ENCODE measurements at places on chromosomes 3 and 15.

DNA sequence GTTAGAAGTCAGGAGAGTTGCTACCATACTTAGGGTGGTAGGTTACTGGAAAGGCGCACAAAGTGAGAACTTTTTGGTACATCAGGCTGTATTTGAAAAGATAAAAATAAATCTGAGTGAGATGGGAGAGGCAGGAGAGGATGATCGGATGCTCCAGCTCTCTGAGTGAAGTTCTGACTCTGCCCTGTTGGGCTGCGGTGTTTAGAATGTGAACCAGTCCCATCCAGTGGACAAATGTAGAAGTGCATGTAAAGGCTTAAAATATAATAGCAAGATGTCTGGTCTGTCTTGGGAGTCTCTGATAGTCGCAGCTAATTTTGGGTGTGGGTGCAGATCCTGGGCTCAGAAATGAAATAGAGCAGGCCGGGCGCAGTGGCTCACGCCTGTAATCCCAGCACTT, 30.4 kb downstream of the ACKR2 start:
- DNase-seq, result no peak

- DNase-seq, result no peak
Observed at GRCh38 chr15:90882781-90883525, 1.4 kb upstream of the FES start.

DNA sequence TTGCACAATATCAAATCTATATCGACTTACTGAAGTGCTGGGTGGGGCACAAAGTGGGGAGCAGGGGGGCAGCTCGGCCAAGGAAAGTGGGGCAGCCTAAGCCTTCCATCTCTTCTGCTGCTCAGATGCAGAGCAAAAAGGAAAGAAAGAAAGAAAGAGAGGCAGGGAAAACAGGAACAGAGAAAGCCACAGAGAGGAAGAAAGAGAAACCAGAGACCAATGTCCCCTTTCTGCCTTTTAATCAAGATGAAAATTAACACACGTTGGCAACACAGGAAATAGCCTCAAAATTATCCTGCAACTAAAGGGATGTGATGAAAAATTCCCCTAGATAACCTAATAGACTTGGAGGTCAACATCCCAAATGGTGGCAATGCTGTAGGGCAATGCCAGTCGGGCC, 72.2 kb upstream of the RAD18 start:
- DNase-seq, result no peak

DNA sequence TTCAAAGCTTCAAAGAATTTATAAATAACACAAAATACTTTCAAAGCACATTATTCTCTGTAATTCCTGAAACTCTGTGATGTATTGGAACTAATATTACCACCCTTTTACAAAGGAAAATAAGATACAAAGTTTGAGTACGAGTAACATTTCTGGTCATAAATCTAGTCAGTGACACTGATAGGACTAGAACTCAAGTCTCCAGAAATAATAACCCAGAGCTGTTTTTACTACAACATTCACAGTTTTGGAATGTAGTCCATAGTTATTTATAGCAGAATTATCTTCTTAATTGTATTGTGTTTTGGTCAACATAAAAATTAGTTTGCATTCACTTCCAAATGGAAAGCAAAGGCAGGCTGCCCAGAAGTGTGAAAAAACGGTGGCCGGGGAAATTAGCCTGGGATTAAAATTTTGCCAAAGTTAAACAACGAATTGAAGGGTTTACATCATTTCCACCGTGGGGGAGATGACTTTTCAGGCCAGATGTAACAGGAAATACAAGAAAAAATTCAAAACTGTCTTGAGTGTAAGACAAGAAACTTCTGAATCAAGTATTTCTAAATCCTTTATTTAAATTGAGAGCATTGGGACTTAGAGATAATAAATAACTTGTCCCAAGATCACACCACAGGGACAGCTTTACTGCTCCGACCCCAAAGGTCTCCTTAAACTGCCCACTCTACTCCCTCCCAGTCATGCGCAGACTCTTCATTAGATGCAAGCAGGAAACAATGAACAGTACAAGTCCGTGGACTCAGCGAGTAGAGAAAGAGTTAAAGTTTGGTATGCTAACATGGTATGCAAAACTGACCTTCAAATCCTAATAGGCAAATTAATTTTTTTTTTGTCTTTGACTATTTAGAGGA, 74.3 kb upstream of the VGLL4 start:
- DNase-seq, result no peak

GRCh38 chr15:27480642-27481041, 509.7 kb downstream of the GABRG3 start:
- no peak for DNase-seq

DNA sequence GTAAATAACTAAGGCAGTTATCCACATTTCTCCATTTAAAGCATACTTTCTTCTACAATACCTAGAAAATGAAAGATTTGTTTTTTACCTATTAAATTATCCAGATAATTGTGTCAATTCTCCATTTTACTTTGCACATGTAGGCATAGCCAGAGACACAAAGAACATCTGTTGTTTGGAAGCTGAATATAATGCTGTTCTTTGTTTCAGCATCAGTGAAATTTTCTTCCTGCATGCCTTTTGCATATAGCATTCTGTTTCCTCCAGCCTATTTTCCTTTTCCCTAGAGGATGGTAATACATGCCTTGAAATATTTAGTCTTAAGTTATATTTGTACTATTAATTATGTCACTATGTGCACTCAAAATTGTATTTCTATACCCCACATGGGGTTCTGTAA, 233.7 kb downstream of the CNTN6 start:
- DNase-seq, result no peak

GRCh38 chr3:134594331-134594741, 56.5 kb downstream of the KY start:
- DNase-seq, result peak; percentile 67

- no peak for DNase-seq
Observed at GRCh38 chr3:178186666-178187065, 349.6 kb upstream of the KCNMB2 start.

DNA sequence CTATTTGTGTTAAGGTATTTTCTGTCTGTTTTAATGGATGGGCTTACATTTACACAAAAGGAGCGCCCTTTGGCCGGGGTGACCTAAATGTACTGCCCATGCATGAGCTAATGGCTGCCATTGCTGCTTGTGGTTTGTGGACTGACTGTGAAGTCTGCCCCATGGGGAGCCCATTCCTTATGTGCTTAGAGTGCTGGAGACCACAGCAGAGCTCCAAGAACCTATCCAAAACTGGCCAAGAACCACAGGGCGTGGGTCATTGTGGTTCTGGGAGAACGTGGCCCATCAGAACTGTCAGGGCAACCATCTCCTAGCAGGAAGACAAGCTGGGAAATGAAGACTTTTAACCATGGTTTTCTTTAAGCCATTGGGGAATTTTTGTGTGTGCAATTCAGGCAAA, 105.3 kb downstream of the CHDH start:
- no peak for DNase-seq

DNA sequence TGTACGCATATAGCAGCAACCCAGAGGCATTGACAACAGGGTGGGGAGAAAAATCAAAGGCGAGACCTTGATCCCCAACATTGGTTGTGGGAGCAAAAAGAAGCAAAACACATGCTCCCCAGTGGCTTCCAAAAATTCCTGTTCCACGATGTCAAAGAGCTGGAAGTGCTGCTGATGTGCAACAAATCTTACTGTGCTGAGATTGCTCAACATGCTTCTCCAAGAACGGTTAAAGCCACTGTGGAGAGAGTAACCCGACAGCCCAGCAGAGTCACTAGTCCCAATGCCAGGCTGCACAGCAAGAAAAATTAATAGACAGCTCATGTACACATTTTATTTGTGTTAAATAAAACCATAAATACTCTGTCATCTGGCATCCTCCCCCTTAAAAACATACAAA, 179.9 kb upstream of the PFN2 start:
- no peak for DNase-seq

DNA sequence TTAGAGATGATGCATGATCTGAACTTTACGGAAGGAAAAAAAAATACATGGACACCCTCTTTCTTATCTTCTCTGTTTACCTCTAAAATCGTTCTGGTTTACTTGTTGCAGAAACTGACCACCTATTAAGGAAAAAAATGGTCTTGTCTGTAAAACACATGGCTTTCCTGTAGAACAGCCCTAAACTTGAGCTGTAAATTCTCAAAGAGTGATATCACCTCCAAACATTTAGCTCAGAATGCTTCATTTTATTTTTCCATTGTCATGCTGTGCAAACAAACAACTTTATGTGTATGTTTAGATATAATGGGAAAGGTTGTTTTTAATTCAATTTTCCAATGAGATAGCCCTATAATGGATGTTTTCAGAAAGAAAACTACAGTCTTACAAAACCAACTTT, 237.4 kb upstream of the NR2F2 start:
- no peak for DNase-seq

DNA sequence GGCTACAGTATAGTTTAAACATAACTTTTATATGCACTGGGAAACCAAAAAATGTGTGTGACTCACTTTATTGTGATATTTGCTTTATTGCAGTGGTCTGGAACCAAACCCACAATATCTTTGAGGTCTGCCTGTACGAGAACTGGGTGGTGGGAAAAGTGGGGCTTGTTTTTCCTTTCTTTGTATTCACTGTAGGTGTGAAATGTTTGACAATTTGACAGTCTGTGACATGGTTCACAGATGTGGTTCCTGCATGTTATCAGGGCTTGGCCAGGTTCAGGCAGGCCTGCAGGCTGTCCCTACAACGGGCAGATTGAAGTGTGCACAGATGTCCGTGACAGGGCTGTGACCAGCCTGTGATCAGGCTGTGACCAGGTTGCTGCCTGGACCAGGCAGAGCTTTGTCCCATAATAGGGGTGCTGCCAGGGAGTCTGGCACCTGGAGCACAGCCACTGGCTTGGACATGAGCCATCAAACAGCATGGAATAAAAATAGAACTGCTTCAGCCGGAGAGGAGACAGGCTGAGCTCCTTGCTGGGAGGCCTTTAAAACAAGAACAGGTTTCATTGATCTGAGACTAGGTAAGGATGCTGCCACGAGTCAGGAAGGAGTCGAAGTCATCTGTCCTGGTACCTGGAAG, 61.0 kb downstream of the KLF13 start:
- no peak for DNase-seq

DNA sequence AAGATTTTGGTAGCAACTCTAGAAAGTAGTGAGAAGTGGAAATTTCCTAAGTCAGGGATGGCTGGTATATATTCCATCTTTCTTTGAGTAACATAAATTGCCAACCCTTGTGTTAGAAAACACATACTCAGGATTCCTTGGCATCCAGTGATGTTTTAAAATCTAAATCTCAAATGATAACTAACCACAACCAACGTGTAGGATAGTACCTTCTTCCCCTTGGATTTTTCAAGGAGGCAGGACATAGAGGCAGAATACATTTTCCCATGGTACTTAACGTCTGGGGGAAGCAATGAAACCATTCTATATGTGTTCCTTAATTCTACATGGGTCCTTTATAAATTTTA, 93.4 kb downstream of the WDR76 start:
- DNase-seq, result no peak

- no peak for DNase-seq
Observed at GRCh38 chr3:106794442-106794841, 582.8 kb upstream of the CCDC54 start.

GRCh38 chr3:43867436-43868072, 176.8 kb downstream of the ABHD5 start:
- no peak for DNase-seq

DNA sequence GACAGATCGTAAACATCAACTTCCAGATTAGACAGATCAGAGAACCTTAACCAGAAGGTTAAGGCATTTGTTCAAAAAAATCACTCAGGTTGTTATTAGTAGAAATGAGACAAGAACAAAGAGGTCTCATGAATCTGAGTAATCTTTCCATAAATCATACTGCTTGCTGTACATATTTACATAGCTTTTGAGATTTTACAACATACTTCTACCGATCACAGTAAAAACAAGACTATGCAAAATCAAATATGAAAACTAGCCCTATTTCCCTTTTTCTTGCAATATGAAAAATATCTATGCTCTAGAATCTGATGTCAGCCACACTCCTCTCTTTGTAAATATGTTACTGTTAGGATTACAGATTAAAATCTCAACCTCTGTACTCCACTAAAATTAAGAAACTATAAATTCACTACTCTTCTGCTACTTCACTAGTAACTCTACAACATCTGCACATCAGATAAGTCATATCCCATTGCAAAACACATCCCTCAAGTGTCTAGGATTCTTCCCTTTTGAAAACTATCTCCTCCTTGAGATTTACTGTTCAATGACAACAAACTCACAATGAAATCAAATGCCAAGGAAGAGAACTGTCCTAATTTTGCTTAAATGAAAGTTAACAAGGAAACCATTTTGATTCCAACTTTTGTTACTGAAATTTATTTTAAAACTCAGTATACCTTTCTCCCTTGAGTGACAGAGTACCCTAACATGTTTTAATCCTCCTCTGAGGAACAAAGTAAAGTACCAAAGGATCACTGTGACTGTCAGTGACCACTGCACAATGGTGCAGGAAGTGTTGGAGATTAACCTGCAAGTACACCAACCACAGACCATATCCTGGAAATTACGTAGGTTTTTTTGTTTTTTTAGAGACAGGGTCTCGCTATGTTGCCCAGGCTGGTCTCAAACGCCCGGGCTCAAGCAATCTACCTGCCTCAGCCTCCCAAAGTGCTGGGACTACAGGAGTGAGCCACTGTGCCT, 12.8 kb downstream of the DCUN1D1 start:
- DNase-seq, result no peak

DNA sequence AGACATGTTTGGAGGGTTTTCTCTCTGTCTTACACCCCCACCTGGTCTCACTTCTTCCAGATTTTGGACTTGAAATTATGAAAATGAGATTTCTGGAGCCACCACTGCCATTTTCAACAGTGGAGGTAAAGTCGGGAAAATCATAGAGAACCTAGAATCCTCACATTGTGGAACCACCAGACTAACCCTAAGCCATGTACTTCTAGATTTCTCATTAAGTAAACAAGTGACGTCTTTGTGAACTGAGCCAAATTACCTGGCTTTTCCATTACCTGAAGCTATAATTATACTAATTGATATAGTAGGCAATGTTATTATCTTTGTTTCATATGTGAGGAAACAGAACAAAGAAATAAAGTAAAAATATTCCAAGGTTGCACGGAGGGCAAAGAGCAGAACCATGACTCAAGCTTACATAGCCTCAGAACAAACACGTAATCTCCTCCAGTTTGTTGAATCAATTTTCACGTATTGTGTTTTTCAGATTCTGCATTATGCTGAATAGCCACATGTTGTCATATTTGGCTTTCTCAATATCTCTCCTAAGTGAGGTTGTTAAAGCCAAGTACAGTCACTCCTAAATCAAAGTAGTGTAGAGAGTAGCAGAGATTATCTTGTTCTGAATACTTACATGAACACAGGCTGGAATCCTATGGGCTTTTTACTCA, 101.3 kb upstream of the CMC1 start:
- no peak for DNase-seq

- no peak for DNase-seq
Observed at GRCh38 chr3:103889675-103890074, 1454.9 kb downstream of the ZPLD1 start.

- peak; percentile 28 for DNase-seq
Observed at GRCh38 chr15:32861761-32862160, 144.0 kb downstream of the GREM1 start.

DNA sequence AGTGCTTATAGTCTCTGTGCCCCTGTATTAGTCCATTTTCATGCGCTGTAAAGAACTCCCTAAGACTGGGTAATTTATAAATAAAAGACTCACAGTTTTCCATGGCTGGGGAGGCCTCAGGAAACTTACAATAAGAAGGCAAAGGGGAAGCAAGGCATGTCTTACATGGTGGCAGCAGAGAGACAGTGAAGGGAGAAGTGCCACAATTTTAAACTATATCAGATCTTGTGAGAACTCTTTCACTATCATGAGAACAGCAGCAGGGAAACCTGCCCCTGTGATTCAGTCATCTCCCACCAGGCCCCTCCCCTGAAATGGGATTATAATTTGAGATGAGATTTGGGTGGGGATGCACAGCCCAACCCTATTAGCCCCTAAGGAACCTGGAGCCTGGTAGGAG, 243.2 kb downstream of the EDEM1 start:
- DNase-seq, result no peak
